ENCODE measurements at places on chromosomes 5 and 9.

DNA sequence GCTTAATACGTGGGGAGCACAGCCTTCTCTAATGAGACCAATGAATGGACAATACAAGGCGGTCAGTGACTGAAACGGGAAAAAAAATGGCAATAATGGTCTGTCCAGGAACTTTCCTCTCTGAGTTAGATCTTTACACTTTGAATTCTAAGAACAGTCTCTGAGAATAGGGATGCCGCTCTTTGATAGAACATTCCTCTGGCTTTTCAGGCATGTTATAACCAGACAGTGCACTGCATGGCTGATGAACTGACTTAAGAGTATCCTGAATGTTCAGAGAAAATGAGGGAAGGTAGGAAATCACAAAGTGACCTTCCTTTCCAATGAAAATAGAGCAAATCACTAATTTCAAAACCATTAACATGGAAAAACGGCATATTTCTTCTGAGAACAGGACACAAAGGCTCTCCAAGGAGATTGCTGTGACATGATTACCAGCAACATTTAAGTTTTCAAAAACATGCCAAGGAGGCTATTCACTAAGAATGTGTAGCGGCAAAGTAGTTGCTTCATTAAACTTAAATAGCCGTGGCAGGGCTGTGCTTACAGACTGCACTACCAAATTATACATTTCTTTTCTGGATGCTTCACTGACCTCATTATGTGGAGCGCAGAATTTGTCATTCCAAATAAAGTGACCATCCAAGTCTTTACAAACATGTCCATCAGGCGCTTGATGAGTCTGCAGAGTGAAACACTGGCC lies 105.9 kb downstream of the MARCHF3 start:
- no peak for DNase-seq

DNA sequence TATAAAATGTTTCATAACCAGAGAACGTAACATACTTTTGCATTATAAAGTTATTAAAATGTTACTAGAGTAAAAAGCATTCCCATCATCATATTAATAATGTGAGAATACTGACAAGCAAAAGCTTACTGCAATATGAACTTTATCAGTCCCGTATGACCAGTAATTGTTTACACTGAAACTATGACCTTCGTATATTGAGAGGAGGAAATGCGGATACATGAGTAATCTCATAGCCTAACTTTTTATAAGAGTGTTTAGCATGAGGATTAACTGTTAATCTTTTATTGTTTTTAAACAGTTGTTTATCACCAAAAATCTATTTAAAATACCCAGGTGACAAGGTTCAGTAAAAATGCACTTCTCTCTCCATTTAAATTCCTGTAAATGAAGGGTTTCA lies 272.4 kb downstream of the SLF1 start:
- no peak for DNase-seq

GRCh38 chr9:120869726-120870125 lies 7.3 kb downstream of the PHF19 start:
- no peak for DNase-seq

DNA sequence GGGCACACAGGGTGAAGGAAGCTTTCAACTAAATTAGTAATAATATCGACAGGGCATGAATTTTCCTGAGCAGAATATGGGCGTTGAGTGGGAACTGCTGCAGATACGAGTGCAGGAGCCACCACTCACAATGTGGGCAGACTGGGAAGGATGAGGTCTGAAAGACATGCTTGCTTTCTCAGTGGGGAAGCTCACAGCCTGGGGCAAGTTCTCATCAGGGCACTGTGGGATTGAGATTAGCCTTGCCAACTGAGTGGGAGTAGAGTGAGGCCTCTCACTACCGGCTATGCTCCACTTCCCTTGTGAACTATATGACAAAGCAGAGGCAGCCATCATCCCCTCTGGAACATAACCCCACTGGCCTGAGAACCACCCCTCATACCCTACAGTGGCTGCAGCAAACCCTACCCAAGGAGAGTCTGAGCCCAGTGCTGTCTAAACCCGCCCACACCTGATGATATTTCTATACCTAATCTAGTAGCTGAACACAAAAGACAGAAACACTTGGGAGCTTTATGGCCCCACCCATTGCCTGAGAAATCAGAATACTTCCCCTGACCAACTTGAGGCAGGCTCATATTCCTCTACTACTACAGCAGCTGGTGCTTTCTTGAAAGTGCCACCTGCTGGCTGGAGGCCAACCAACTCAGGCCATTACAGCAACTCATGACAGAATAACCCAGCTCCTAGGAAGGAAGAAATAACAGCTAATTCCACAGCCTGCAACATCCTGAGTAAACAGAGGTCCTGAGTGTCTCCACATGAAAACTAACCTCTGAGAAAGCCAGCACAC lies 173.7 kb upstream of the SPEF2 start:
- no peak for DNase-seq

GRCh38 chr5:159441441-159441840 lies 111.2 kb upstream of the IL12B start:
- no peak for DNase-seq

DNA sequence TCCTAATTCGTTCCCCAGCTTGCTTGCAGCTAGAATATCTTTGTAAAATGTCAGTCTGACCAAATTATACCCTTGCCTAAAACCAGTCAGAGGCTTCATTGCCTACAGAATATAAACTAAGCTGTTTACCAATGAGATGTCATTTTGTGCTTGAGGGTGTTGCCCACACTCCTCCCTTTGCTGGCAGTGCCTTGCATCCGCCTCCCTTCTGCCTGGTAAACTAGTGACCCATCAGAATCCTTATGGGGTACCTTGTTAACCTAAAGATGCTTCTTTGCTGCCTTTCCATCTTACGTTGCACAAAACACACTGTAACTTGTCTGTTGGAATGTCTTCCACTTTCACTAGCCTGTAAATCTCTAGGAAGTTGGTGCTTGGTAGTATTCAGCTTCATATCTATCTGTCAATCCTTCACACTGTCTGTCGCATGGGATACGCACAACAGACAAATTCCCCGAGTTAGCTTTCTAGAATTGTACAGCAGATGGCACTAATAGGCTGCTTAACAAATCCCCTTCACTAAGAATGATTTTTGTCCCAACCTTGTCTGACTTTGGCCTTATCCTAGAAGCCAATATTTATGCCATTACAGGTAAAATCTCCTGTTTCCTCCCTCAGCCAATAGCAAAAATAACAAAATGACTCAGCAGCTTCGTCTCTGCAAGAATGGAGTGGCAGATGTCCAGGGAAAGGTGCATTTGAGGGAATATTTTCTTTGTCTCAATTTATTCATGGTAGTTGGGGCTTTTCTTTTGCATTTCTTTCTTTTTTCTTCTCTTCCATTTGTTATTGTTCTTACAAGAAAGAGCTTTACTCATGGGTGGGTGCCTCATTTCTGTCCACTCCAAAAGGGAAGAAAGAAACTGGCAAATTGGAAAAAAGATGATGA lies 3.0 kb downstream of the NUDT2 start:
- no peak for DNase-seq

DNA sequence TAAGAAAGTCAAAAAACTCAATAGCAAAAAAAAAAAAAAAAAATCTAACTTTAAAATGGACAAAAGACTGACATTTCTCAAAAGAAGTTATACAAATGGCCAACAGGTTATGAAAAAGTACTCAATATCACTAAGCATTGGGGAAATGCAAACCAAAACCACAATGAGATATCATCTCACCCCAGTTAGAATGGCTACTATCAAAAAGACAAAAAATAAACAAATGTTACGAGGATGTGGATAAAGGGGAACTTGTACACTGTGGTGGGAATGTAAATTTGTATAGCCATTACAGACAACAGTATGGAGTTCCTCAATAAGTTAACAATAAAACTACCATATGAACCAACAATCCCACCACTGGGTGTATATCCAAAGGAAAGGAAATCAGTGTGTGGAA lies 37.2 kb downstream of the ENC1 start:
- no peak for DNase-seq

GRCh38 chr9:78821126-78821822 lies 524.3 kb downstream of the PSAT1 start:
- no peak for DNase-seq

GRCh38 chr5:109455598-109456096 lies 45.9 kb upstream of the PJA2 start:
- DNase-seq = no peak

DNA sequence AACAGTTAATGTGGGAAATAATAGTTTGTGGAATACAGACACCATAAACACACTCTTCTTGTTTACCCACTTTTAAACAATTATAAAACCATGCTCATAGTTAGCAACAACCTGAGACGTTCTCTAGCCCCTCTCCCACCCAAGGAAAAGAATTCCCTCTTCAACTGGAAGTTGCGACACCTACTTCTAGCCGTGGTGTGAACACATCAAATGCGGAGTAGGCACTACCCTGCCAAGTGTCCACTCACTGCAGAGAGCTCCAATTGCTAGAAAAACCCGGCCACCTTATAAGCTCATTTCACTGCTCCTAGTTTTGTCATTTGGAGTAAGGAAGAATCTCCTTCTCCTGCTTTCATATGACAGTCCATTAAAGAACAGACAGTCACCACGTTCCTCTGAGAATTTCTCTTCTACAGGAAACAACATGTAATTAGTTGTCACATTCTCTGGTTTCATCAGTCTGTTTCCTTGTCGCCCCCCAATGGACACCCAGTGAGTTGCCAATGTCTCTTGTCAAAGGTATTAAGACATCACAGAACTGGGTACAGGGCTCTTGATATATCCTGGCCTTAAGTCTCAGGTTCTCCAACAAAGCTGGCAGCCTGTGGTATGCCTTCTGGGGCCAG lies 47.3 kb downstream of the PRLR start:
- DNase-seq = peak; percentile 11

DNA sequence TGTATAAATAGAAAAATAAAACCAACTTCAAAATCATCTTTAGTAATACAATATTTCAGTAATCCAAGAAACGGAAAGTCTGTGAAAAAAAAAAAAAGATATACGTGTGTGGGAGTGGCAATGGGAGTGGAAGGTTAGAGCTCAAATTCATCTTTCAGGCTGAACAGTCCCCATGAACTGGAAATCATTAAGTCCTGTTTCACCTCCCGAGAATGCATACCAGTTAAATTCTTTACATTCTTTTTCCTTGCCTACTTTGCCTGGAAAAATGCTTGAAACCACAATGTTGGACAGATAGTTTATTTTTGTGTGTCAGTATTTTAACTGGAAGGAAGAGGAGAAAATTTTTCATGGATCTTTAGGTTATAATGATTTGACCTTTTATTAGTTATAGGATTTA lies 166.8 kb downstream of the MUSK start:
- DNase-seq = no peak

GRCh38 chr5:56517011-56517416 lies 283.9 kb upstream of the ANKRD55 start:
- no peak for DNase-seq

- DNase-seq = no peak
Measured at GRCh38 chr5:369151-369868, 47.8 kb downstream of the AHRR start.

- DNase-seq = no peak
Measured at GRCh38 chr5:139600336-139600949, 39.3 kb downstream of the UBE2D2 start.

Data from activated CD4-positive, alpha-beta T cell treated with anti-CD3 and anti-CD28 coated beads for 24 hours (primary cell).